Astrocyte (in vitro differentiated cells and primary cell): ENCODE measurements at places on chromosomes 7 and 10.

GRCh38 chr7:16912540-16912939 is 30.8 kb upstream of the AGR3 start:
- H3K27me3 ChIP-seq = no peaks in the 10 kb centered on the region
- peaks cover 17% of the 10 kb centered on the region for H3K4me1 ChIP-seq
- no peak for DNase-seq
- H3K4me3 ChIP-seq = no peak overlapping the region
- H3K36me3 ChIP-seq = no peaks in the 10 kb centered on the region
- H3K27ac ChIP-seq = no peak overlapping the region

GRCh38 chr10:5531558-5532306 is 7.0 kb downstream of the CALML3 start:
- no peak overlapping the region for H3K4me3 ChIP-seq
- no peaks in the 10 kb centered on the region for H3K36me3 ChIP-seq
- H3K27ac ChIP-seq = no peak overlapping the region
- no peaks in the 10 kb centered on the region for H3K27me3 ChIP-seq
- H3K4me1 ChIP-seq = no peaks in the 10 kb centered on the region

DNA sequence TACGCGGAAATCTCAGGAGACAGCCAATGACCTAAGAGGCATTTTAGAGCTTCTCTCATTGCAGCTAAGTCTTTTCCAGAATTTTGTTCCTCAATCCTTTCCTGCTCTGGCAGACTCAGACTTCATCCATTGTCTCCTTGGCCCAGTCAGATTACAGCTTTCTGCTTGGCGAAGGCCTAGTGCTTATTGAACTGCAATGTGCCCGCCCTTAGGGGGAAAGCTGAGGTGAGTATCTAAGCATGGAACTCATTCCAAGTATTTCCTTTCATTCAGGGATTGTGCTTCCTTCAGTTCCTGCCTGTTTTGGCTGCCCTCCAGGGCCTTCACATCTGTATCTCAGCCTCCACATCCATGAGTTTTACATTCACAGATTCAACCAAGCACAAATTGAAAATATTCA is 37.5 kb downstream of the PRLHR start:
- no peaks in the 10 kb centered on the region for H3K4me1 ChIP-seq
- DNase-seq = no peak
- no peak overlapping the region for H3K4me3 ChIP-seq
- H3K27me3 ChIP-seq = no peaks in the 10 kb centered on the region

DNA sequence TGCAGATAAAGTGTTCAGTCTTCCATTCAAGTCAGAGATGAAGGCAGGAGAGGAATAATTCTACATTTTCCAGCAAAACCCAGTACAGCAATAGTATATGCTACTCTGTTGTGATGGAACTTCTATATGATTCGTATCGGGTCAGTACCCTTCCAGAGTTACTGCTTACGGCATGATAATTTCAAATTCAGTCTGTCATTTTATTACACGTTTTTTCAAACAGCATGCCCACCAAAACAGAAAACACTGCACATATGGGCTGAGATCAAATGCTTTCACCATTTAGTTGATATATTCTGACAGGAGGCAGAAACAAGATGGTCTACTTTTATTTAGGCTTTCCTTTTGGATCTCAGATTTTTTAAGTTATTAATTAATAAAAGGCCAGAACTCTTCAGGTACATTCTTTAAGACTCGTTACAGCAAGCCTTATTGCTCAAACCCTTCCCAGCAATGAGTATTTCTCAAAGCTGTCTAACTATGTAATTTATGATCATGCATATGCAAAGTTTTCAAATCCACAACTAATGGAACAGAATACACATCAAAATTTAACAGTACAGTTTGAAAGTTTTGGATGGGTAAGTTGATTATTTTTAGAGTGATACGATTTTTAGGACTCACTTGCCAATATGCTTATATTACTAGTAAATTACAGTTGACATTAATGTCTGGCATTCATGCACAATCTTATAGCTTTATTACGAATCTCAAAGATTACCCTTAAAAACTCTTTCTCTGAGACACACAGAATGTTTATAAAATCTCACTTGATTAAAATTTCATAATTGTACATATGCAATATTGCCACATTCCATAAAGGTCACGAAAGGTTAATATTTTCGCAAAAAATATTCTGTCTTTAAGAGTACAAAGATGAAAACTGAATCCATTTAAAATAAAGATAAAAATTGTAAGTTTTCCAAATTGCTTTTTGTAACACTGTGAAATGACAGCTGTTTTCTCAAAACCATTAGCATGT is 91.0 kb downstream of the ANK3 start:
- DNase-seq = no peak
- H3K27ac ChIP-seq = no peak overlapping the region
- no peaks in the 10 kb centered on the region for H3K27me3 ChIP-seq
- no peak overlapping the region for H3K4me3 ChIP-seq
- no peaks in the 10 kb centered on the region for H3K36me3 ChIP-seq
- H3K4me1 ChIP-seq = peaks cover 10% of the 10 kb centered on the region

DNA sequence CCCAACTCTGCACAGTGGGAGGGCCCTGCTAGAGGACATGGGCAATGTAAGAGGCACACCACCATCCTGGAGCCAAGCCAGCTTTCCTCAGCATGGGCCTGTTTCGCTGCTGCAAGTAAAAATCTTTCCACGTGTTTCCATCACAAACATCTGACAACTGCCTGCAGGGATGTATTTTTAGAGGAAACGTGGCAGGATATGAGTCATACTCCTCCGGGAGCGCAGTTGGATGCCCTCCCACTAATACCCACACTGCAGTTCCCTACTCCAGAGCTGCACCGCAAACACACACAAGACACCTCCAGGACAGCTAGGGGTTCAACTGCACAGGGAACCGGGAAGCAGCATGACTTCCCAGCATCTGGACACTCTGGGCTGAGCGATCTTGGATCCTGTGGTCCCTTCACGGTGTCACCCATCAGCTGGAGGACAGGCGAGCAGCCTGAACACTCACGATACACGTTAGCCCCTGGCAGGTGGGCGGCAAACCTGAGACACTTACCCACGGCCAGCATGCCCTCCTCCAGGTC is 26.1 kb downstream of the PLAC9 start:
- no peaks in the 10 kb centered on the region for H3K27me3 ChIP-seq
- H3K4me3 ChIP-seq = no peak overlapping the region
- H3K4me1 ChIP-seq = peaks cover 49% of the 10 kb centered on the region
- H3K36me3 ChIP-seq = peaks cover 28% of the 10 kb centered on the region

- no peak overlapping the region for H3K4me3 ChIP-seq
- no peak overlapping the region for H3K27ac ChIP-seq
- no peaks in the 10 kb centered on the region for H3K4me1 ChIP-seq
Observed at GRCh38 chr10:58372607-58373441, 12.4 kb upstream of the TFAM start.

- peaks cover 4% of the 10 kb centered on the region for H3K4me1 ChIP-seq
- DNase-seq = no peak
- no peak overlapping the region for H3K27ac ChIP-seq
- H3K4me3 ChIP-seq = no peak overlapping the region
- H3K36me3 ChIP-seq = no peaks in the 10 kb centered on the region
Observed at GRCh38 chr10:90199513-90199912, 498.1 kb downstream of the KIF20B start.

GRCh38 chr7:48964074-48964473 is 39.7 kb downstream of the CDC14C start:
- H3K4me3 ChIP-seq = no peak overlapping the region
- H3K4me1 ChIP-seq = no peaks in the 10 kb centered on the region
- H3K27ac ChIP-seq = no peak overlapping the region
- H3K27me3 ChIP-seq = no peaks in the 10 kb centered on the region
- peak; percentile 86 for DNase-seq

DNA sequence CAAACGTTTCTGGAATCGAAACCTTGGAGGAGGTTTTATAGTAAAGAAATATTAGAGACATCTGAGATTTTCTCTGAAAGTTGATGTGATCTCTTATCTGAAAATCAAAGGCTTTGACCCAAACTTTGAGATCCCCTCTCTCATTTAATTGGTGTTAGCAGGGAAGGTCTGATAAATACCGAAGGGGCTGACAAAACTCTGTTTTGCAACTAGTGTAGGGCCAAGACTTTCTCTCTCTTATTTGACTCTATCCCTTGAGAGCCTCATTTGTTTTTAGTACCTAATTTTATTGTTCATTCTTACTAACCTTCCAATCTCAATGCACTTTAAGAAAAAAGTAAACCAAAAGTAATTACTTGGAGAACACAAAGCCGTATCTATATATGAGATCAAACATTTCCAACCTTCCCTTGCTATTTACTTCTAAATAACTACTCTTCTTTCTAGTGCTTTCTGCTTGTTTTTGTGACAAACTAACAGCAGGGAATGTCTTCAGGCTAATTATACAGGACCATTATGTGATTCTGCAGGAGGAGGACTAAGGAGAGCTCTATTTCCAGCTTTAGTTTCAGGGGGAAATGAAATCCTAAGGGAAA is 33.4 kb upstream of the NPVF start:
- no peaks in the 10 kb centered on the region for H3K27me3 ChIP-seq
- no peak overlapping the region for H3K27ac ChIP-seq
- no peaks in the 10 kb centered on the region for H3K36me3 ChIP-seq

- H3K4me3 ChIP-seq = no peak overlapping the region
- no peaks in the 10 kb centered on the region for H3K36me3 ChIP-seq
- no peaks in the 10 kb centered on the region for H3K27me3 ChIP-seq
- no peak for DNase-seq
- H3K4me1 ChIP-seq = no peaks in the 10 kb centered on the region
Observed at GRCh38 chr10:131834152-131834810, 66.5 kb upstream of the PPP2R2D start.

DNA sequence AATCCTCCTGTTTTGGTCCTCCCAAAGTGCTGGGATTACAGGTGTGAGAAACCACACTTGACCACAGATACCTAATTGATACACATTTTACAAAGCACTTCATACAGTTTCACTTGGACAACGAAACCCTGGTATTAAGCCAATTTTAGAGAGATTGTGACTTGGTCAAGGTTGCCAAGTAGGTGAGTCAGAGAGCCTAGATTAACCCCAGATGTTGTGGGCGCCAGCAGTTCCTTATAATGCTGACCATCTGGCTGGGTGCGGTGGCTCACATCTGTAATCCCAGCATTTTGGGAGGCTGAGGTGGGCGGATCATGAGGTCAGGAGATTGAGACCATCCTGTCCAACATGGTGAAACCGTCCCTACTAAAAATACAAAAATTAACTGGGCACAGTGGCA is 4.9 kb upstream of the PHKG1 start:
- H3K27me3 ChIP-seq = no peaks in the 10 kb centered on the region
- H3K36me3 ChIP-seq = peaks cover 30% of the 10 kb centered on the region
- DNase-seq = peak; percentile 73
- H3K4me1 ChIP-seq = peaks cover 11% of the 10 kb centered on the region
- no peak overlapping the region for H3K4me3 ChIP-seq

GRCh38 chr7:128020159-128020558 is 11.1 kb downstream of the LRRC4 start:
- DNase-seq = no peak
- H3K4me1 ChIP-seq = peaks cover 33% of the 10 kb centered on the region
- no peaks in the 10 kb centered on the region for H3K36me3 ChIP-seq
- H3K27me3 ChIP-seq = no peaks in the 10 kb centered on the region
- no peak overlapping the region for H3K27ac ChIP-seq

- no peak overlapping the region for H3K4me3 ChIP-seq
- DNase-seq = peak; percentile 47
- no peaks in the 10 kb centered on the region for H3K27me3 ChIP-seq
- H3K4me1 ChIP-seq = no peaks in the 10 kb centered on the region
- no peak overlapping the region for H3K27ac ChIP-seq
Observed at GRCh38 chr7:19674266-19674960, 34.4 kb downstream of the POLR1F start.

DNA sequence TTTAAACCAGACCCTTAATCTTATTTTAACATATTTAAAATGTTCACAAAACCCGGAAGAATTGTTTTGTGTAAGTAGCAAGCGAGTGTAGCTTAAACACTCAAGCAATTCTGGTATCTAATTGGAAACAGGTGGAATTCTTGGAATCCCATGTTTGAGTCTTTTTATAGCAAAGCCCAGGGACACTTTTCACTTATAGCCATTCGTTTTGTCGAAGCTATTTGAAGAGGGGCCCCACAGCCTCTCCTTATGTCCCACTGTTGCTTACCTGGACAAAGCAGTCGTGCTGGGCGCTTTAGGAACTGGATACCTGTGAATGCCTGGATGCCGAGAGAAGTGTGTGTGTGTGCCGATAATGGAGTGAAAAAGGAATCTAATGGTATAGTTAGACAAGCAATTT is 3.3 kb downstream of the CUX1 start:
- DNase-seq = no peak
- no peak overlapping the region for H3K4me3 ChIP-seq
- no peaks in the 10 kb centered on the region for H3K36me3 ChIP-seq
- peaks cover 5% of the 10 kb centered on the region for H3K4me1 ChIP-seq
- H3K27me3 ChIP-seq = no peaks in the 10 kb centered on the region
- no peak overlapping the region for H3K27ac ChIP-seq

GRCh38 chr7:122688400-122688998 is 10.4 kb downstream of the RNF133 start:
- no peaks in the 10 kb centered on the region for H3K36me3 ChIP-seq
- no peak overlapping the region for H3K4me3 ChIP-seq
- no peak for DNase-seq
- H3K27me3 ChIP-seq = no peaks in the 10 kb centered on the region
- no peaks in the 10 kb centered on the region for H3K4me1 ChIP-seq

DNA sequence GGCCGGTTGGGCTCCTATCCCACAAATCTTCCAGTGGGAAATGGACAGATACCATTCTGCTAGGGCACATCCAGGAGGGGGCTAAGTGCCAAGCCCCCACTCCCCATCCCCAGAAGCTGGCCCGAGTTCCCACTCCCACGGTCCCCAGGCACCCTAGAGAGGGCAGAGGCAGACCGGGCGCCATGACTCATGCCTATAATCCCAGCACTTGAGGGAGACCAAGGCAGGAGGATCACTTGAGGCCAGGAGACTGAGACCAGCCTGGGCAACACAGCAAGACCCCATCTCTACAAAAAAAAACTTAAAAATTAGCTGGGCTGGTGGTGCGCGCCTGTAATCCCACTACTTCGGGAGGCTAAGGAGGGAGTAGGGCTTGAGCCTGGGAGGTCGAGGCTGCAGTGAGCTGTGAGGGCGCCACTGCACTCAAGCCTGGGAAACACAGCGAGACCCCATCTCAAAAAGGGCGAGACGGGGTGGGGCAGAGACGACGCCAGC is 870 bp downstream of the GNA12 start:
- peaks cover 4% of the 10 kb centered on the region for H3K36me3 ChIP-seq
- peaks cover 8% of the 10 kb centered on the region for H3K4me1 ChIP-seq
- H3K27ac ChIP-seq = no peak overlapping the region

DNA sequence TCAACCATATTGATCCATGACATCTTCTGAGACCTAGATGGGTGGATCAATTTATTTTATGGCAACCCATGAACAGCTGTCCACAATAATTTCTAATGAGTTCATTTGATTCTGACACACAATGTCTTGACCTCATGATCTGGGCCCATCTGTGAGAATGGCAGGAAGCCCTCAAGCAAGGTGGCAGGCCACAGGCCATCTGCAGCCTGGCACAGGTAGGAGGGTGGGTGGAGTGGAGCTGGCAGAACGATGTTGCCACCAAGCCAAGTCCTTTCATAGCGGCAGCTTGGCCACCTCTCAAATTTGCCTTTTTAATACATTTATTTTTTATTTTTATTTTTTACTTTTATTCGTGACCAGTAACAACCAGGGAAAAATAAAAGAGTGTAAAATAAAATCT is 1181.6 kb upstream of the SORCS1 start:
- no peaks in the 10 kb centered on the region for H3K27me3 ChIP-seq
- H3K4me3 ChIP-seq = no peak overlapping the region
- DNase-seq = no peak
- H3K4me1 ChIP-seq = no peaks in the 10 kb centered on the region
- no peak overlapping the region for H3K27ac ChIP-seq
